T-helper 22 cell (primary cell): ENCODE measurements at places on chromosomes 7 and 10.

GRCh38 chr10:110357252-110357780 lies 52.6 kb upstream of the SMNDC1 start:
- DNase-seq = peak; percentile 40

- DNase-seq = no peak
Observed at GRCh38 chr10:5774987-5775620, 38.1 kb downstream of the GDI2 start.

- DNase-seq = no peak
Observed at GRCh38 chr10:63798599-63799498, 277.6 kb downstream of the REEP3 start.

- no peak for DNase-seq
Observed at GRCh38 chr10:65805993-65806392, 1119.8 kb upstream of the LRRTM3 start.

DNA sequence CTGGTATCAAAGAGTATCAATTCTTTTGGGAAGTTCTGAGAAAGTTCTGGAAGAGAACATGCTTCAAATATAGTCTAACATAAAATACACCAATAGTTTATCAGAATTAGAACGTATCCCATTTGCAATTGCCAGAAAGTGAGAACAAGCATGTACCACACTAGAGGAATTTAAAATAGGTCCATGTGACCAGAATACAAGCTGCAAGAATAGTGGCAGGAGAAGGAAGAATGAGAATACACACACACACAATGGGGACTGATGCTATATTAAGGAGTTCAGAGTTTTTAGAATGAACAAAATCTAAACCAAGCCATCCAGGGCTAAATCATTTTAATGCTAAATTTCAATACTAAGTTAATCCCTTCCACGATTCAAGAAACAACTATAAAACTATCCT lies 99.1 kb upstream of the TMEM168 start:
- no peak for DNase-seq
